ENCODE measurements at places on chromosomes 6 and 20.
A peak's percentile ranks its signal among the peaks of the same experiment; 100 is the strongest.

DNA sequence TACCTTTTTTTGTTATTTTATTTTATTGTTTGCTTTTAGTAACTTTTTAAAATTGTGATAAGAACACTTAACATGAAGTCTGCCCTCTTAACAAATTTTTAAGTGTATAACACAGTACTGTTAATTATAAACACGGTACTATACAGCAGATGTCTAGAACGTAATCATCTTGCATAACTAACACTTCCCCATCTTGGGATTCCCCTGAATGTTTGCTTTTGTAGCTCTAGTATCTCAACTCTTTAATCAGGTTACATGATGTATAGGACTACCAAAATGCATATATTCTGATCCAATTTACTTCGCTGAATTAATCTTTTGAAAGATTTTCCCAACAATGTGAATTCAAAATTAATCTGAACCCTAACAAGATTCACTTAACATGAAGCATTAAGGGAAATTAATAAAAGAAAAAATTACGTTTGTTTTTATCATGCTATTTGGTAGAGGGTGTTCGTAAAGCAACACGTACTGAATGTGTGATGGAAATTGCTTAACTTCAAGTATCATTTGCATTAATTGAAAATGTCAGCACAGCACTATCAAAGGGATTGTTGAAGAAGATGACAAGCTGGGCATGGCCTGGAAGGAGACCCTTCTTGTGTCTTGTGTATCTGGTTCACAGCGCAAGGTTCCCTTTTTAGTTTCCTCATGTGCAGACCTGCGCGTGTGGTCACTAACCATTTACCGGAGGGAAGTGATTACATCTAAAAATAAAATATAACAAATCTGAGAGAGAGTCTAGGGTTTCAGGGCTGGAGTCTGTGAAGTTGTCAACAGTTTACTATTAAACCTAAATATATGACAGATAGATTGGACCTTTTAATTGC is 15.2 kb downstream of the COL19A1 start:
- DNase-seq: no peak

DNA sequence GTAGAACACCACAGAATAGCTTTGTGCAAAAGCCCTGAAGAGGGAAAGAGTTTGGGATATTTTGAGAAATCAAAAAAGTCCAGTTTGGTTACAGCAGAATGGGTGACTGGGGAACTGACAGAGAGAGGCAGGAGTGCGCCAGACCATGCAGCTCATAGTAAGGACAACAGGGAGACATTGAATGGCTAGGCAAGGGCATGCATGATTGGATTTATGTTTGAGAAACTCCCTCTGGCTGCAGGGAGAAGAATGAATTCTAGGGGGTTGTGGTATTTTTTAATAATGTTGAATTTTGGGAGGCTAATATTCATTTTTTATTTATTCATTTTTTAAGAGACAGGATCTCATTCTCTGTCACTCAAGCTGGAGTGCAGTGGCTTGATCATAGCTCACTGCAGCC is 49.9 kb downstream of the TGM2 start:
- no peak for DNase-seq

- no peak for DNase-seq
These were observed 5.9 kb downstream of the CNBD2 start for GRCh38 chr20:35974256-35974655.

DNA sequence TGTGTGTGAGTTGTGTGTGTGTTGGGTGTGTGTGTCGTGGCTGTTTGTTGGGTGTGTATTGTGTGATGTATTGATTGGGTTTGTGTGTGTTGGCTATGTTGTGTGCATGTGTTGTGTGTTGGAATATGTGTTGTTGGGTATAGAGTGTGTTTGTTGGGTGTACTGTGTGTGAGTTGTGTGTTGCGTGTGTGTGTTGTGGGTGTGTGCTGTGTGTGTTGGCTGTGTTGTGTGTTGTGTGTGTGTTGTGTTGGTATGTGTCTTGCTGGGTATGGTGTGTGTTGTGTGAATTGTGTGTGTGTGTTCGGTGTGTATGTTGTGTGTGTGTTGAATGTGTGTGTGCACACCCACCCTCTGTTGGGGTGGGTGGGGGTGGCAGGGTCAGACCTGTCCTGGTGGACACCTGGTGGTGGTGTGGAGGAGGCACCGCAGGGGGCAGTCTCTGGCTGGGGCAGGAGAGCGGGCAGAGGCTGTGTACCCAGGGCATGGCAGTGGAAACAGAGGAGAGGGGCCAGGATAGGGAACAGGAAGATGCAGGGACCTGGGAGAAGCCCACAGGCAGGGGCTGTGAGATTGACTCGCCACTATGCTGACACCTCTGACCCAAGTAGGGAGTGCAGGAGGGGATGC is 25.5 kb upstream of the PXDC1 start:
- no peak for DNase-seq

DNA sequence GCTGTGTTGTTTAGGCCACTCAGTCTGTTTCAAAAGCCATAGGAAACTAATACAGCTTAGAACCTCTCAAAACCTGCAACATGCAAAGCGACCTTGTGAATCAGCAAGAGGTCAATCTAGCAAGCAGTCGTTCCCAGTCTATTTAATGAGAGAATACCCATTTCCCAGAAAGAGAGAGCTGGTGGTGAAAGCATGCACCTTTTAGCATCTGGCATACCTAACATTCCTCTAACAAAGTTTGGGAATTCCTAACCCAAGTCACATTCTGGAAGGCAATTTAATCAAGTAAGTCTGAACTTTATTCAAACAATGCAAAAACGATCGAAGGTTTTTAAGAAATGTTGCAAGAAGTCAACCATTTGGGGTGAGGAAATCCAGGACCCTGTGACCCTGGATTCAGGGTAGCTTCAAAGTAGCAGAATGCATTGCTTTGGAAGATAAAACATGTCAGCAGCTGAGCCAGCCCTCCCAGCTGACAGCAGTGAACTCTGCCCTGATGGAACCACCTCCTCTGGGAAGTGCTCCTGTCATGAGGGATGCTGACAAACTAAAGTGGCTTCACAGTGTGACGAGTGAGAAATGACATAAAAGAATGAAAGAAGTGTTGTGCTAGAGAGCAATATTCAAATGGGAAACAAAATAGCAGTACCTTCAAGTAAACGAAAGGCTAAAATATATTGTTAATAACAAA is 104.8 kb downstream of the GMDS start:
- DNase-seq: no peak

- no peak for DNase-seq
These were observed 754.0 kb upstream of the ADGRB3 start for GRCh38 chr6:67880939-67881705.

DNA sequence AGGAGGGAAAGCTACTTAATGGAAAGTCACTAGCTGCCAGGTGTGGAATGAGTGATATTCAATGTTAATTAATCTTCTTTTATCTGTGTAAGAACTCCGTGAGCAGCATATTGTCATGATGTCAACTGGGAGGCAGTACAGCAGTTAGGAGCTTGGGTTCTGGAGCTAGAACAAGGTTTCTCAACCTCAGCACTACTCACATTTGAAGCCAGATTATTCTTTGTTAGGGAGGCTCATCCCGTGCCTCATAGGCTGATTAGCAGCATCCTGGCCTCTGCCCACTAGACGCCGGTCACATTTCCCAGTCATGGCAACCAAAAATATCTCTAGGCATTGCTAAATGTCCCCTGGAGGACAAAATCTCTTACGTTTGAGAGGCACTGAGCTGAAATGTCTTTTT is 41.2 kb downstream of the BCAS1 start:
- no peak for DNase-seq

GRCh38 chr6:149458196-149458595 is 26.6 kb downstream of the ZC3H12D start:
- DNase-seq: no peak

- no peak for DNase-seq
These were observed 56.4 kb downstream of the ADTRP start for GRCh38 chr6:11722220-11722619.

DNA sequence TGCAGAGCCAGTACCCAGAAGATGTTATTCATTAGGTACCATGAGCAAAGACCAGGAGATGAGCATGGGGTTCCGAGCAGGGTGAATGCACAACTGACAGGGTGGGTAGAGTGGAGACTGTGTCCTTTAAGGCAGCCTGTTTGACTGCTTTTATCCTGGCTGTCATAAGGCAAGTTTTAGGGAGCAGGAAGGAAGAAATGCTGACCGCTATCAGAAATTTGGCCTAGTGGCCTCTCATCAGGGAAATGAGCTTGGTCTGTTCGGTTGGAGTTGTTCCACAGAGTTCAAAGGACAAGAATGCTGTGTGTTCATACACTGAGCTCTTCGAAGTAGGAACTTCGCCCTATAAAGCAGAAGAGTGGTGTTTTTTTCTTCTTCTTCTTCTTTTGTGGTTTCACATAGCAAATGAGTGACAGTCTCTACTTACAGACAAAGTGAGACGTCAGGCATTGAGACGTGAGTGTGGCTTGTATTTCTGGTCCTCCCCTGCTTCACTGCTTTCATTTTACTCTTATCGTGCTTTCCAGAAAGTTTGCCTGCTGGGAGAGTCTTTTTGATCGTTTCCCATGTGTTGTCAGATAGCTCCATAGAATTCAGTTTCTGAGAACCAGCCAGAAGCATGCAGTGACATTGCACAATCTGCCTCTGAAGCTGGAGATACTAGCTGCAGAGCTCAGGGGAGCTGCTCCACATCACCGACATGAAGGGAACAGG is at the start of gene CASS4:
Gene CASS4, plus strand, starts transcription at position 502 of the 714 bp plus-strand sequence. Its CDS starts 199 bp downstream, at position 701.
- DNase-seq: no peak

GRCh38 chr6:105990151-105990550 is 96.0 kb upstream of the PRDM1 start:
- no peak for DNase-seq

DNA sequence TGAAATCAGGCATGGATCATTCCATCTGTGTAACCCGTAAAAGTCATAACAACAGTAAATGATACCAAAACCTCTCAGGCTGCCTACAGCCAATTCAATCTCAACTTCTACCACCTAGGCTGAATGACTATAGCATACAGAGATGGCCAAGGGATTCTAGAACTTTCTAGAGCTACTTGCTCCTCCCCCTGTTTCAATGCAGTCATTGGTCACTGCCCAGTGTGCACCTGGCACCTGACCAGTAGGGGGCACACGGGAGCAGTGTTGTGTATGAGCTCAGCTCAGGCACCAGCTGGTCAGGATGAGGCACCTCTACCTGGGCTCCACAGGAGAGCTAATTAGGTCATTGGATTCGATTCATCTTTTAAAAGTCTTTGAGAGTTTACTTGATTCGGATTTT is 86.2 kb downstream of the PLEKHG1 start:
- DNase-seq: no peak

DNA sequence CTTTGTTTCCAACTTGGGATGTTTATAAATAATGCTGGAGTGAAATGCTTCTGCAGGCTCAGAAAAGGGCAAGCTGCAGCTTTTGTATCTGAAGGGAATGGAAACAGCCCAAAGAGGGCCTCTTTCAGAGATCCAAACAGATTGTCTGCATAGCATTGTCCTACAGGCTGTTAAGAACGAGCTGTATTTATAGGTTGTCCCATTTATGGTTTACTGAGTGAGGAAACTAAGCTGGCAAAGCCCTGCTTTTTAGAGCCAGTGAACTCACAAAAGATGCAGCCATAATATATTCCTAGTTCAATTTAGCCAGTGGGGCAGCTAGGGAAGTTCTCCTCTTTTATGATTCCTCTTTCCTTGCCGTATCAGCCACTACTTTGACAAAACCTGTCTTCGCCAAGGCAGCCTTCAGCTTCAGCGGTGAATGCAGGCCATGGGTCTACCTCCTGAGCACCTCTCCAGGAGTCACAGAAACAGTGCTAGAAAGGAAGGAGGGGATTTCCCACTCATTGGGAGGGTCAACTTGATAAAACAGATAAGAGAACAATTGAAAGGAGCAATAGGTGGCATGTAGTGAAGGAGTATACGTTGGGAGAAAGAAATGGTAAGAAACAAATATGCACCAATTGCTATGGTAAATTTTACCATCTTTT is 15.0 kb downstream of the KIAA0319 start:
- no peak for DNase-seq

DNA sequence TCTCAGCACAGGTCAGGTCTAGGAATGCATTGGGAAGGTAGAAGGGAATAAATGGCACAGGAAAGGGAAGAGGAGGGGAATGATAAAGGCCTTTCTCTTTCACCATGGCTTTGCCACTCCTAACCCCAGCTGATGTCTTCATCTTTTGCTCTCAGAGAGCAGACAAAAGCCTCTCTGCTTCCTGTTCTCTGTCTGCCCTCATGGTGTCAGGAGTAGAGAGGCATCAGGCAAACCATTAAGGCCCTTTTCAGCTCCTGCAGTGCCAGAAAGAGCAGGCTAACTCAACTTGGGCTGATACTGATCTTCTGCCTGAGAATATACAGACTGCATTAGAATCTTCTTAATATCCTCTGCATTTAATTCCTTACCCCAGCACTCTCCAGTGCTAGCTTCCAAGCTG is 48.0 kb upstream of the STXBP5 start:
- DNase-seq: no peak

GRCh38 chr20:4064144-4064909 is 49.0 kb upstream of the RNF24 start:
- DNase-seq: peak; percentile 82

GRCh38 chr20:15742087-15742486 is 831.2 kb downstream of the KIF16B start:
- DNase-seq: no peak

DNA sequence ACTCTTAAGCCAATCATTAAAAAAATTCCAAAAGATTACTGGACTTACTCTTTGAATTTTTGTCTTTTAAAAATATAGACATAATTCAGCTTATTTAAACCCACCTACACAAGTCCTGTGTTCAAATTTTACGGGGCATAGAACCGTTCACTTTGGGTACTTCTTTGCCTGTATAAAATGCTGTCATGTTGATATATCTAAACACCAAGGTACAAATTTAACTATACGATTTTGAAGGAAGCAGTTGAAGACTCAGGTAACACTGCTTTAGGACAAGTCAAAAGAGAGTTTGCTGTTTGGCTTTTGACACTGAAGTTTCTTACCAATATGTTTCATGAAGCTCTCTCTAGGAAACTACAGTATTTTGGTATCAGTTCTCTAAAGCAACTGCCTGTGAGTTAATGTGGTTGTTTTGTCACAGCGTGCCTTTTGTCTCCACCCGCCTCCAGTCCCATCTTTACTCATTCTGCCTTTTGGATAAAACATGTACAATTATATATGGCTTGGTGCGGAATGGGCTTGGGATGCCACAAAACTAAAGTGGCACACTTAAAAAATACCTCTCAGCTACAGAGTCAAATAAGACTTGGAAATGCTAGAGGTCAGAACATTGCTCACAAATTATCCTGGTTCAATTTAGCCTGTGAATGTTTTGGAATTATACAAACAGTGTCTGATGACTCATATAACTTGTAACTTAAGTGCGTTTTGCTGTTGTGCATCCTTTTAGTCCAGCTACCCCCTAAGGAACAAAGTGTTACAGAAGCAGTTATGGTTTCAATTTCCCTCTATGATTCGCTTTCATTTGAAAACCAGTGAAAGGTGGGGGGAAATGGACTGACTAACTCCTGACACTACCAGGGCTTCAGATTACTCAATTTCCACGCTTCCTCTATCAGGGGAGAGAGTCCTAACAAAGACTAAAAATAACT is 38.7 kb downstream of the RGS17 start:
- DNase-seq: no peak

DNA sequence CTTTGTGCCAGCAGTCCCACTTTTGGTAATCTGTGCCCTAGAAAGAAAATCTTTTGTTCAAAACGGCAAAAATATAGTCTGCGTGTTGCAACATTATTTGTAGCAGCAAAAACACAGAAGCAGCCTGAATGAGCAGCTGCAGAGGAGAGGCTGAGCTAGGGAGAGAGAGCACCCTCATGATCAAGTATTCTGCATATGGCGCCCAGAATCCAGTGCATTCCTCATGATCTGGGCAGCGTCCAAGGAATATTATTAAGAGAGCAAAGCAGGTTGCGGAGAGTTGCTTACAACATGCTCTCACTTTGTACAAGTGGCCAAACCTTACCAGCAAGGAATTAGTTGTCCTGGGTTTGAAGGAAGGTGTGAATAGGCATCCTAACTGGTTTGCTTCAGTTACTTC is 25.9 kb downstream of the KIZ start:
- no peak for DNase-seq

All from breast epithelium (tissue), 4 donors.